ENCODE measurements at places on chromosomes 5 and 9.

DNA sequence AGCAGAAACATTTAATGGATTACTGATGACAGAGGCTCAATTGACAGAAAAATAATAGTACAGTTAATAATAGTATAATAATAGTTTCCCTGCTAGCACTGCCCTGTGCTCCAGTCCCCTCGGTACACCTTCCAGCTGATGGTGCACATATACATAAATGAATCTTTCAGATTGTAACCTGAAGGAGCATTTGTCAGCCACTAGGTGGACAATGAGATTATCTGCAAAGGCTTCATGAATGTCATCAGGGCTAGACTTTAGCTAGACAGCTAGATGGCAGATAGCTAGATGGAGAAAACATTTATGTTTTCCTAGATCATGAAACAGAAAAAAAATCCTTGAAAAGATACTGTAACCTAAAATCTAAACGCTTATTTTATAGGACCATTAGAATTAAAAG lies 304.4 kb upstream of the SMC2 start:
- no peaks in the 10 kb centered on the region for H3K36me3 ChIP-seq
- H3K4me3 ChIP-seq: no peak overlapping the region
- H3K27me3 ChIP-seq: no peaks in the 10 kb centered on the region
- no peak for DNase-seq
- H3K27ac ChIP-seq: no peak overlapping the region

GRCh38 chr5:123273984-123274383 lies 149.2 kb downstream of the CEP120 start:
- H3K4me3 ChIP-seq: no peak overlapping the region
- DNase-seq: no peak
- H3K4me1 ChIP-seq: no peaks in the 10 kb centered on the region
- no peak overlapping the region for H3K27ac ChIP-seq

DNA sequence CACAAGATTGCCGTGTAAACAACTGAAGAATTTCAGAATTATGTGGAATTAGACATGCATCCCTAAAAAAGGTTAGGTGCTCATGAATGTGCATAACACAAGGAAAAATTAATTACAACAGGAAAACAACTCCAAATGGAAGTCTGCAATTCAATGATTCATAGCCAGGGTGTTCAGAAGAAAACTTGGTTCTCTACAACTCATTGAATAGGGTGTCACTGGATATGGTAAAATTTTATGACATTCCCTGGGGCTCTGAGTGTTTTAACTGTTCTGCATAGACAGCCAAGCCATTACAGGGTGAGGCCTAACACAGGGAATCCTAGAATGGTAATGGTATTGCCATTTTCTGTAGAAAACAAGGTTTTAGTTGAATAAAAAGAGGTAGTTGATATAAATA lies 24.4 kb upstream of the ZSWIM6 start:
- no peak overlapping the region for H3K4me3 ChIP-seq
- H3K36me3 ChIP-seq: no peaks in the 10 kb centered on the region
- H3K4me1 ChIP-seq: no peaks in the 10 kb centered on the region
- no peak overlapping the region for H3K27ac ChIP-seq

GRCh38 chr5:137610598-137610997 lies 111.5 kb upstream of the SPOCK1 start:
- no peak overlapping the region for H3K4me3 ChIP-seq
- H3K27me3 ChIP-seq: no peaks in the 10 kb centered on the region
- H3K4me1 ChIP-seq: no peaks in the 10 kb centered on the region
- H3K27ac ChIP-seq: no peak overlapping the region

GRCh38 chr5:156219483-156220005 lies 107.4 kb upstream of the SGCD start:
- H3K4me3 ChIP-seq: no peak overlapping the region
- H3K36me3 ChIP-seq: no peaks in the 10 kb centered on the region
- H3K4me1 ChIP-seq: peaks cover 13% of the 10 kb centered on the region
- H3K27ac ChIP-seq: peak overlapping the region; percentile 58

GRCh38 chr5:167624053-167624452 lies 667.4 kb upstream of the WWC1 start:
- no peak overlapping the region for H3K4me3 ChIP-seq
- H3K27me3 ChIP-seq: no peaks in the 10 kb centered on the region
- no peaks in the 10 kb centered on the region for H3K36me3 ChIP-seq
- H3K27ac ChIP-seq: no peak overlapping the region

DNA sequence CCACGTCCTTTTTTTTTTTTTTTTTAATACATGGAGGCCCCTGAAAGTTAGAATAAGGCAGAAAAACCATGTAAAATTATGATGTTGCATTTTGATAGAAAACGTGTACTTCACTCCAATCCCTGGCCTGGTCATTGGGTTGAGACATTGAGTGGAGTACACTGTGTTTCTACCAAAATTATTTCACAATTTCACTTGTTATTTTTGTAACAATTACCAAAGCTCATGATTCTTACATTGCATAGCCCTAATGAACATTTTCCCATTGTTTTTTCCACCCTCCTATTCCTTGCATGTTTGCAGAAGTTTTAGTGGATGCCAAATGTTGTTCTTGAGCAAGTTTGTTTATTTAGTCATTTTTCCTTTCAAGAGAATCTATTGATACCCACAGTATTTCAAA lies 21.9 kb downstream of the MAMDC2 start:
- DNase-seq: no peak
- peaks cover 27% of the 10 kb centered on the region for H3K4me1 ChIP-seq
- no peak overlapping the region for H3K4me3 ChIP-seq
- no peaks in the 10 kb centered on the region for H3K36me3 ChIP-seq

GRCh38 chr5:175235251-175235960 lies 208.6 kb downstream of the DRD1 start:
- no peaks in the 10 kb centered on the region for H3K4me1 ChIP-seq
- H3K4me3 ChIP-seq: no peak overlapping the region
- DNase-seq: no peak

DNA sequence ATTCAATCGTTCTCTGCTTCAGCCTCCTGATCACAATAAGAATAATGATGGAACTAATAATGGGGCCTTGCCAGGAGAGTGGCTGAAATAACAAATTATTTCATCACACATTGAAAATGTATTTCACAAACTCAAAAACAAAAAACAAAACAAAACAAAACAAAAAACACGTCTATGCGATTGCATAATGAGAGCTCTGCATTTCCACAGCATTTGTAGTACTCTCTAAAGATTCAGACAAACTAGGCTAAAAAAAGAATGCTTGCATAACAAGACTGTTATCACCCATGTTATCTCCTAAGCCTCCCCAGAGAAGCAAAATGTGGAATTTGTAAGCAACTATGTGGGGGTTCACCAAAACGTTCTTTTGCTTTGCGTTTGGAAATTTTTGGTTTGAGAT lies 48.1 kb downstream of the PRELID2 start:
- H3K36me3 ChIP-seq: no peaks in the 10 kb centered on the region
- DNase-seq: no peak
- no peaks in the 10 kb centered on the region for H3K27me3 ChIP-seq
- H3K27ac ChIP-seq: no peak overlapping the region
- H3K4me3 ChIP-seq: no peak overlapping the region
- H3K4me1 ChIP-seq: no peaks in the 10 kb centered on the region
